Coronary artery (tissue), 2 donors: ENCODE measurements at places on chromosomes 3 and 15.

DNA sequence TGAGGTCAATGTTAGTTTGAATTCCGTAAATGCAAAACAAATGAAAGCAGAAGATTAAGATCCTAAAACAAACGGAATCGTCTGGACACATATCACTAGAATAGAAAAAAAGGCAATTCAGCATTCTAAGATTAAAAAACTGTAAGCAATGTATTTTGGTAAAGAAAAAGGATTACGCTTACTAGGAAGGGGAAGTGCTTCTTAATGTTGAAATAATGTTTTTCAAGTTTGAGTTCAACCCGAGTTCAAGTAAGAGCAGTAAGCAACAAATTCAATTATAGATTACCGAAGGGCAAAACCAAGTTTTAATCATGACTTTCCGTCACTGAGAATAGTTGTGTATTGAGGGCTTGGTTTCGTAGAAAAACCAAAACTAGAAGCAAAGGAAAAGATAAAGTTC lies 637 bp downstream of the CIP2A start:
- DNase-seq: no peak

DNA sequence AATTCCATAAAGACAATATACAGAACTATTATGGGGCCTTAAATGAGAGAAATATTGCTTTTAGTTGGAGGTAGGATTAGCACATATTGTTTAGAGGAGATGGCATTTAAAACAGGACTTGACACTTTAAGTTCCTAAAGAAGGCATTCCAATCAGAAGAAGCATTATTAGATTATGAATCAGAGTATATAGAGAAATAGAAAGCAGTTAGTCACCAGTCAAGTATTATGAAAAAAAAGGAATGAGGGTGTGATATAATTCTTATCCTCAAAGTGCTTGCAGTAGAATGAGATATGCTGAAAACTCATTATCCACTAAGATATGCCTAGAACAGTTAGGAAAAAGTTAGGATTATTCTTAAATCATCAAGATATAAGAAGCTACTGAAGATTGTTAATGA lies 456.2 kb downstream of the ZNF385D start:
- no peak for DNase-seq

DNA sequence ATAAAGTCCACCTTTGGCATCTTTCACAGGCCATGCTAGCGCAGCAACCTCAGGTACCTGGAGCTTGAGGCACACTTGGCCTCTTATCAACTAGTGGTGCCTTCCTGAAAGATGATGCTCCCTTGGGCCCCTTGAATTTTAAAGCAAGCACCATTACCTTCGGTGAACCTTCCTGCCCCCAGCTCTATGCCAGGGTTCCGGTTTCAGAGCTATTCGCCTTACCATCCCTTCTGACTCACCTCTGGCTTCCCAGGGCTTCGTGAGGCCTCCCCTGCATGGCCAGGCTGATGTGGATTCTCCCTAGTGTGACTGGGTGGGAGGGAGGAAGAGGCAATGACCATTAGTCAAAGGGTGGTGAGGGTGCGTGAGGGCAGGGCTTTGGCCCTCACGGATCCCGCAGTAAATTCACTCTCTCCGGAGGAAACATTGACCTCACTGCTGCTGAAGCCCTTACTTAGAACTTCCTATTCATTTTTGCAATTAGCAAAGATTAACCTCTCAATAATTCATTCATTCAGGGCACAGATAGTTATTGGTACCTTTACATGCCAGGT lies 16.3 kb downstream of the BHLHE40 start:
- peak; percentile 70 for DNase-seq

DNA sequence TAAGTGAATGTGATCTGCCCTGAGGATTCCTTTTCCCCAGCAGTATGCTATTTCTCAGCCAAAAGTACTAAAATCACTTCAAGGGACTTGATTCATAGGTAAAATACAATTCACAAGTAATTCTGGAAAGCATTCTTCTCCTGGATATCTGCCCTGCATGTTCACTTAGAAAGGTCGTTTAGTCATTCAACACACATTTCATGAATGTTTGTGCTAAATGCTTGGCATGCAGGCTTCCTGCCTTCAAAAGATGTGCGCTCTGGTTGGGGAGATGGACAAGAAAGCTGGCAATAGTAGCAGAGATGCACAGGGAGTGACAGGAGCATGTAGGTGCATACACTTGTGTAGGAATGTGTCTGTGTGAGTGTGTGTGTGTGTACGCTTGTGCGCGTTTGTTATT lies 360.7 kb downstream of the PTPRG start:
- no peak for DNase-seq

DNA sequence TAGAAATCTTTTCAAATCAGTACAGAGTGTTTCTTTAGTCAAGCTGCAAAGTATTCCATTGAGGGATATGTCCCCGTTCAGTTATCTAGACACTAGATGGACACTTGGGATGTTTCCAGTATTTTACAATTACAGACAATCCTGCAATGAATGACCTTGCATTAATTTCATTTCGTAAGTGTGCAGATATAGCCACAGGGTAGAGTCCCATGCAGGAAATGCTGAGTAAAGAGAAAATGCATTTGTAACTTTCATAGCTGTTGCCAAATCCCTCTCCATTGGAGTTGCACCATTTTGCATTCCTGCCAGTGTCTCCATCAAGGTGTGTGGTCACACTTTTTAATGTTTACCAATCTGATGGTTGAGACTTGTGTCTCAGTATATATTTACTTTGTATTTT lies 92.5 kb downstream of the LIPC start:
- no peak for DNase-seq

GRCh38 chr15:41256577-41257038 lies 25.5 kb downstream of the CHP1 start:
- no peak for DNase-seq

- DNase-seq: no peak
Measured at GRCh38 chr3:192889679-192890078, 28.0 kb downstream of the MB21D2 start.

DNA sequence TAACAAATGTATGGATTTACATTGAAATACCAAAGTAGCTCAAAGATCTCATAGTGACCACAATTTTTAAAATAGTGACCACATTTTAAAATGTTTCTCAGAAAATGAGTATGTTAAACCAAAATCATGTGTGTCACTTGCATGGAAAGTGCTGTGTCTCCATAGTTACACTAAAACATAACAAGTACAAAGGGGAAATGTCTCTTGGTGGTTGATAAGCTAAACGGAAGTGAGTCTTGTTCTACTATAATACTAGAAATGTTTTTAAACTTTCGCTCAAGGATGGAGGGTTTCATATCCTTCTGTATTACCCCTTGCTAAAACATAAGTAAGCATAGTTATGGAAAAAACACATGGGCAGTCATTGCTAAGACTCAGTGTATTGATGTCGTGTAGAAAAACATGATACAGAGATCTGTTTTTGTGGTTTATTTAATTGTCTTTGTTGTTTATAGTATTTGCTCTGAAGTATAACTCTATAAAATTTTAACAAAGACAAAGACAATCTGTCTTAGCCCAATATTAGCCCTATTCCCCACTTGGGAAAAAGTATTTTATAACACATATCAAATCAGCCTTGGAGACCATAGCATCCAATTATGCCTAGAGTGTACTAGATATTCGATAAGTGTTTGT lies 27.0 kb upstream of the DENND4A start:
- DNase-seq: no peak

DNA sequence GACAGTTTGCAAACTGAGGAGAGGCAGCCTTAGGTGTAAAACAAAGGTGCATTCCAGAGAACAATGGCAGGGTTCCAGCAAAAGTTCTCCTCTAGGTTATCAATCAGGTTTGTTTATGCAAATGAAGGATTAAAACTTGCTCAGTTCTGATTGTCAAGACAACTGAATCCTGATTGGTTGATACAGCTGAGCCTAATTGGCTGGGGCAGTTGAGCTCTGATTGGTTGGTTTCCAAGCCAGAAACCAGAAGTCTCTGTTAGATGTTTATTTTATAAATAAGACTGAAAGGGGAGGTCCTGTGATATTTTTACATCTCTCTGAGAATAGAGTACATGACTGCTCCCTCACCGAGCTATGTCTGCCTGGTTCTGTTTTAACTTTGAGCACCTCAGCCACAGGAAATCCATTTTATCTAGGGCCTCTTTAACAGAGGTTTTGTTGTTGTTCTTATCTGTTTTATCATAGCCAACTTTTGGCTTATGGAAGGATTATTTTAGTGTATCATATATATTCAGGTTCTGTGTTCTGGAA lies 37.8 kb downstream of the PPM1L start:
- DNase-seq: no peak

GRCh38 chr3:124556636-124557035 lies 173.6 kb upstream of the UMPS start:
- DNase-seq: no peak

DNA sequence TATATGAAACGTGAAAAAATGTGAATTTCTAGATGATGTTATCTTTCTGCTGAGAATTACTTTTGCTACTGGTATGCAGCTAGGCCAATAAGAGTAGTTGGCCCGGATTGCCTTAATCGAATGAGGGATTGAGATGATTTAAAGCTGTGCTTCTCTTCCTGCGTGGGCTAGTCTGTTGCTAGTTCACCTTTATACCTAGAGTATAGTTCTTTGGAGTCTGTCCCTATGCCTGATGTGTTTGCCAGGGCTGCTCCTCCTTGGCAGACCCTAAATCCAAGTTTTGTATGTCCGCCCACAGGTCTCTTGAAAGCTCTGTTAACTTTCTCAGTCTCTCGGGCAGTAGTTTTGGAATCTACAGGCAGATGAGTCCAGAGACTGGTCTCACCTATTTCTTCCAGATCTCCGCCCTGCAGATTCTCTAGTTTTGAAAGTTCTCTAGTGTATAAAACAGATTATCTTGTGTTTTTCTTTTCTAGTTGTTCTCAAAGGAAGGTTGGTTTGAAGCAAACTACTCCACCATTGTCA lies 64.9 kb downstream of the MEF2A start:
- DNase-seq: no peak

DNA sequence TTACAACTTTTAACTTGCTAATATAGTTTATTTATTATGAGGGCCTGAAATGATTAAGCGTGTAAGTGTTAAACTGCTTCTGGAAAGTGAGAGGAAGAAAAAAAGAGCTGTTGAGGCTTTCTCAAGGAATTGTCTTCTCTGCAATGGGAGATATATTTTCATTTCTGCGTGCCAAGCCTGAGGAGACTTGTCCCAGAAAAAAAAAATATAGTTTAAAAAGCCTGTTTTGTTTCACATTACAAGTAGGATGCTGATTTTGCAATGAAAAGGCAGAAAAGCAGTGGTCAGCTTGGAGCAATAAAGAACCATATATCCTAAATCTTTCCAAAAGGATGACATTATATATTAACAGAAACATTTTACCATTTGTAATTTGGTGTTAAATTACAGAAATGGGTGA lies 115.5 kb downstream of the GMNC start:
- DNase-seq: no peak

DNA sequence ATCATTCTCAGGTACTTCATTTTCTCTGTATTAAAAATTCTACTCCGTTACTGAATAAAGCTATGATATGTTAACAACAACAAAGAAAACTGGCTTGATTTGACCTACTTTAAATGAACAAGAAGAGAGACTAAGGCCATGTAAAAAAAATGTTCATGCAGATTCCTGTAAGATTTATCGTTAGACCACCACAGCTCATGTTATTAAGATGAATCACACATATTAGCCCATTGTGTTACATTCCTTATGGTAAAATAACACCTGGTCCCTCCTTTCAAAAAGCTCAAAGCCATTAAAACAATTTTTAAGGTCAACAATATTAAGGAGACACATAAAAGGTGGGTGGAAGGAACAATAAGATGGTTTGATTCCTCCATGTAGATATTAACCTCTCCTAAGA lies 6.3 kb downstream of the THOC7 start:
- no peak for DNase-seq

DNA sequence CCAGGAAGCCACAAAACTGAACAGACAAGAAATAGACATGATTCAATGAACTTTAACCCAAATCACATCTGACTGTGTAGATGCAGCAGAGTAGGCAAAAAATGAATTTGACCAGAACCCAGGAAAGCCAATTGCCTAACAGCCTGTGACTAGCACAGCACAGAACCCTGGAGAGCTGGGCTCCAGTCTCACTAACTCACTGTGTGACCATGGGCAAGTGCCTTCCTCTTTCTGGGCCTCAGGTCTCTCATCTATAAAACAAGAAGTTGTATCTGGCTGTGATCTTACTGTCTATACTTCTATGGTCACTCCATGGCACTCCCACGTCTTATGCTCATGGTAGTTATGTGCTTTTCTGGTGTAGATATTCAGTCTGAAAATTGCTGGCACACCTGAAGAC lies 48.1 kb upstream of the USP3 start:
- no peak for DNase-seq

- DNase-seq: no peak
Measured at GRCh38 chr3:150222691-150223489, 185.2 kb upstream of the TSC22D2 start.

GRCh38 chr15:61444585-61444984 lies 215.5 kb upstream of the RORA start:
- no peak for DNase-seq

GRCh38 chr3:13083254-13083653 lies 10.0 kb upstream of the IQSEC1 start:
- DNase-seq: no peak

GRCh38 chr3:186004209-186004608 lies 66.4 kb upstream of the TRA2B start:
- no peak for DNase-seq

- no peak for DNase-seq
Measured at GRCh38 chr3:9837701-9838582, 5.9 kb downstream of the RPUSD3 start.

DNA sequence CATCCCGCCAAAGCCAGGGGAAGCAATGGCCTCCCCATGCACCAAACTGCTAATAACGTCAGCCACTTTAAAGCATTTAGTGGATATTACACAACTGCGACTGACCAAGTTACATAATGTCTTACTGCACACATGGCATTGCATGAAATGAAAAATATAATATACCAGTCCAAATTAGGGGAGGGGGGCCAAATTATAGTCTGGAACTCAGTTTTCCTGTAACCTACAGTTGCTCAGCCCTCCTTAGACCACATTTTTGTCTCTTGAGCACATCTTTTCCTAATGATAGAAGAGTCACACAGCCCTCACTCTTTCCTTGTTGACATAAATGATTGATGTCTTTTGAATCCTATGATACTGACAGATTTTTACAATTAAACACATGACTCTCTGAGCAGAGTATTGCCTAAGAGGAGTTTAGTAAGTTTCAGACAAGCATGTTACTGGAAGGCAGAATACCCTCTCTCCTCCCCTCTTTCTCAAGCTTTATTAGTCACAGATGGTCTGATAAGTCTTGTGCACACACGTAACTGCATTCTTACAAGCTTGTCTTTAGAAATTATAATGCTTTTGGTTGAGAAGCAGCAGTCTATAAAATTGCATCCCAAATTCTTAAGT lies 1.1 kb upstream of the PLD1 start:
- DNase-seq: no peak
